ENCODE measurements at places on chromosomes 12 and 14. TPM values are rescaled to one million over a fixed set of nuclear protein-coding genes. Genes with fewer than 3 reads are reported as not detected.

Gene CHMP4A
- 36.1 TPM for total RNA-seq

Gene VRTN
- not detected for total RNA-seq

Gene RIN3
- total RNA-seq, result 18.8 TPM

GRCh38 chr12:28156362-28156761, 33.9 kb upstream of the CCDC91 start:
- H3K4me1 ChIP-seq, result no peaks in the 10 kb centered on the region
- H3K27me3 ChIP-seq, result no peaks in the 10 kb centered on the region
- no peak overlapping the region for H3K4me3 ChIP-seq
- DNase-seq, result no peak
